CD4-positive, alpha-beta T cell treated with Interleukin-12 subunit alpha and Interleukin-12 subunit beta, for 1 hour (primary cell): ENCODE measurements at places on chromosomes 7 and 10.

- no peak for DNase-seq
Observed at GRCh38 chr7:81871606-81872265, 101.9 kb upstream of the HGF start.

GRCh38 chr10:127158662-127159061 lies 37.7 kb downstream of the INSYN2A start:
- no peak for DNase-seq

GRCh38 chr10:88792661-88793060 lies 9.9 kb upstream of the LIPM start:
- DNase-seq = peak; percentile 16

- no peak for DNase-seq
Observed at GRCh38 chr7:95781961-95782586, 9.7 kb downstream of the DYNC1I1 start.

GRCh38 chr7:123522066-123522465 lies 12.3 kb downstream of the IQUB start:
- DNase-seq = no peak

DNA sequence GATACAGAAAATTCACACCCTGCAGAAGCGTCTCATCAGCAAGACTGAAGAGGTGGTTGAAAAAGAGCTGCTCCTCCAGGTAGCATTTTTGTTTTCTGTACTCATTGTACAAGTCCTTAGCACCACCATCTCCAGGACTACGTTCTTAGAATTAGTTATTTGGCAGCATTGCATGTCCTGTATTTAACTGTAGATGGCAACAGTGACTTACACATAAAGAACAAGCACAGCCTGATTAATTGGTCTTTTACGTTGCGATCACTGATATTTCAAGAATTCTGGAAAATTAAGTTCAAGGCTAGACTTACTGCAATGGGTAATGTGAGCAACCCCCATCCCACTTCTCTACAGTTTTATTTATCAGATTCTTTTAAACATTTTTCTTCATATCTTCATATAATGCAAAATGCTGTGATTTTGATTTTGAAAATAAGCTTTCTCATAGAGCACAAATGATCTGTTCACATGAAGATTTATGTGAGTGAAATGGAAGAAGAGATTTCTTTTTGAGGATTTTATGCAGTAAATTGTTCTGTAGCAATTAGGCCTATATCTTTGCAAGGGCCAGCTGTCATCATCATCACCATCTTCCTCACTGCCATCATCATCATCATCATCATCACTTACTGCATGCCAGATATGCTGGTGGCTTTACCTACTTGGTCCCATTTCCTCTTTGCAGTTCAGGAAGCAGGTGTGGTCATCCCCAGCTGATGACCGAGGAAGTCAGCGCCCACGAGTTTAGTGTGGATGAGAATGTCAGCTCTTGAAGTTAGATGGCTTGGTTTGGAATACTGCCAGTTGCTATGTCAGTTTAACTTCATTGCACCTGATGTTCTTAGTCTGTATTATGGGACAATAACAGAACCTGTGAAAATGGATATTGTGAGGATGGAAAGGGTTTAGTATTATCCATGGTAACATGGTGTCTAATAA lies 53.4 kb downstream of the CFAP58 start:
- no peak for DNase-seq

- DNase-seq = no peak
Observed at GRCh38 chr10:24394461-24395190, 185.7 kb downstream of the KIAA1217 start.

DNA sequence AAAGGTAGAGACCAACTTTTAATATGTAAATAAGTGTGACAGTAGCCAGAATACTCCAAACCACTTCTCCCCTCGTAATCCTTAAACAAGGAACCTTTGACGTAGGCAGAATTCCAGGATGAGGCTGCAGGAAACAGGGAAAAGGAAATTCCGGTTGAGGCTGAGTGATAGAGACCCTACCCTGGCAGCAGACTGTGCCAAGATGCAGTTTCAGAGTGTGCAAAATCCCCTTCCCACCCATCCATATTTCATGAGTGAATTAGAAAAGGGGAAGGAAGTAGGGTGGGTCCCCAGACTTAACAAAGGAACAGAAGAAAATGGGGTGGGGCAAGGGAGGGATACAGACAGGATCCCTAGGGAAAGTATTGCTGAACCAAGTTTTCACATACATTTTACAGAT lies 143.0 kb downstream of the RAPGEF5 start:
- no peak for DNase-seq

- DNase-seq = no peak
Observed at GRCh38 chr10:70809011-70809611, 6.6 kb upstream of the SGPL1 start.
